Esophagus mucosa (tissue), 1 donor: ENCODE measurements at places on chromosomes 11 and 22. TPM values are rescaled to one million over a fixed set of nuclear protein-coding genes. Genes with fewer than 3 reads are reported as not detected.

DNA sequence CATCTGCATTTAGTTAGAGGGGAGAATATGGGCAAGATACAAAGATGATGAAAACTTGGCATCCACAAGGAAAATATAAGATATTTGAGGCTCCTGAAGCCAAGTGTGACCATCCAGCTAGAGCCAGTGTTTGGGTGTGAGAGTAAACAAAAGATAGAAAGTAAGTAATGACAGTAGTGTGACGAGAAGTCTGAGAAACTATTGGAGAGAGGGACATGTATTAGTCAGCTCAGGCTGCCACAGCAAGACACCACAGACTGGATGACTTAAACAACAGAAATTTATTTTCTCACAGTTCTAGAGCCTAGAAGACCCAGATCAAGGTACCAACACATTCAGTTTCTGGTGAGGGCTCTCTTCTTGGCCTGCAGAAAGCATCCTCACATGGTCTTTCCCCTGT, 6.4 kb upstream of the CCKBR start:
- ATAC-seq = no peak

TMPRSS13 gene
- total RNA-seq = 29.9 TPM

NOX4 gene
- total RNA-seq = 0.16 TPM

- peak; percentile 97 for ATAC-seq
Measured at GRCh38 chr22:26471522-26471921, 12.1 kb downstream of the HPS4 start.

GRCh38 chr11:70090961-70091381, 12.9 kb downstream of the ANO1 start:
- ATAC-seq = no peak

GRCh38 chr11:118735203-118735602, 55.8 kb upstream of the TREH start:
- ATAC-seq = peak; percentile 76

DNA sequence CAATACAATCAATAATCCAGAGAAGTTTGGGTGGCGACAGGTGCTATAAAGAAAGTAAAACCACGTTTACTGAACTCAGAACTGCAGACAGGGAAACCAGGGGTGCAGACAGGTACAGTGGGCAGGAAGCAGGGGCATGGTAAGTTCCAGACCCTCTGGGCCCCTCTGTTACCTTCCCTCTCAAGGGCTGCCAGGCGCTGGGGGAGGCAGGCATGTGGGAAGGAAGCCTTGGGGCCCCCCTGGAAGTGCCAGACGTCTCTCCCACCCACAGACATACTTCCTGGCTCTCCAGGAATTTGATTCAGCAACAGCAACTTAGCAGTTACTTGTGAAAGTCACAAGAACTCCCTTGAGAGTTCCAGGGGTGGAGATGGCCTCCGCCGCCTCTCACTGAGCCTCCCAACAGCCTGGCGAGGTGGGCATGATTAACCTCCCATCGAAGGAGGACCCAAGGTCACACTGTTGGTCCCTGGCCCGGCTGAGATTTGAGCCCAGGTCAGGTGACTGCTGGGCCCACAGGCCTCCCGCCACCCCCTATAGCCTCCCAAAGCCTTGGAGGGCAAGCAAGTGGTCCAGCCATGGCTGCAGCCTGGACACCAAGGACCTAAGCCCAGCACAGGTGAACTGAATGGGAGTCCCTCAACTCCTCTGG, 14.1 kb upstream of the TSKU start:
- ATAC-seq = no peak

- ATAC-seq = no peak
Measured at GRCh38 chr22:29872989-29873388, 10.0 kb upstream of the MTMR3 start.

GRCh38 chr11:44029977-44030911, 17.5 kb upstream of the ACCSL start:
- ATAC-seq = no peak

- ATAC-seq = no peak
Measured at GRCh38 chr11:64134963-64135362, 30.9 kb downstream of the MACROD1 start.

MIOX gene
- not detected for total RNA-seq

DNA sequence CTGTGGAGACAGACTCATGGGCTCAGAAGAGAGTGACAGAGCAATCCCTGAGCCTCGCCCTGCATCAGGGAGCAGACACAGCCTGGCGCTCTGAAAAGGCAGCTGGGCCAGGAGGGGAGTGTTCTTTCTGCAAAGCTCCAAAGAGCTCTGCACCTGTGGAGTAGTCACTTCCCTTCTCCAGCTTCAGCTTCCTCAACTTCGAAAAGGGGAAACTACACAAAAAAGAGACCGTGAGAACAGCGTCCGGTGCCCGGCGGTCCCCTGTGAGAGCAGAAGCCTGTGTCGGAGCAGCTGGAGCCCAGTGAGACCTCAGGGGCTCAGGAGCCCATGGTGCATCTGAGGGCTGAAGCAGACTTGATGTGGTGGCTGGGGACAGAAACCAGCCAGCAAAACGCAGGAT, 35.1 kb downstream of the TP53I11 start:
- ATAC-seq = no peak

GRCh38 chr11:118193910-118194566, 17.6 kb upstream of the SCN2B start:
- ATAC-seq = no peak

GRCh38 chr22:35158336-35158735, 92.4 kb downstream of the ISX start:
- ATAC-seq = no peak

GRCh38 chr22:44348971-44349560, 36.3 kb upstream of the SHISAL1 start:
- ATAC-seq = no peak

RPS6KA4 gene
- 36.2 TPM for total RNA-seq

DNA sequence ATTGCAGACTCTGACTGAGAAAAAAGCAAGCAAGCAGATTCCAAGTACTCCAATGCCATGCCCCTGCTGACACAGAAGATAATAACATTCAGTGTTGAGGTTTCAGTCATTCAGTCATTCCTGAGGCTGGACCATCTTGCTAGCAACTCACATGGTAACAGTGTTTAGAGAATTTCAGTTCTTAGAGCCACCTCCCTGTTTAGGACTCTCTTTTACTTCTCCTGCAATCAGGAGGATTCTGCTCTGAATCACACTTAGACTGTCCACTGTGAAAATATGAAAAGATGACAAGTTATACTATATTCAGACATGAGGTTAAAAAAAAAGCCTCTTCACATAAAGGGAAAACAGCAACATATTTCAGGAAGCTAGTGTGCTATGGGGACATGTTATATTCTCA, 183.9 kb upstream of the CTSC start:
- ATAC-seq = no peak

DNA sequence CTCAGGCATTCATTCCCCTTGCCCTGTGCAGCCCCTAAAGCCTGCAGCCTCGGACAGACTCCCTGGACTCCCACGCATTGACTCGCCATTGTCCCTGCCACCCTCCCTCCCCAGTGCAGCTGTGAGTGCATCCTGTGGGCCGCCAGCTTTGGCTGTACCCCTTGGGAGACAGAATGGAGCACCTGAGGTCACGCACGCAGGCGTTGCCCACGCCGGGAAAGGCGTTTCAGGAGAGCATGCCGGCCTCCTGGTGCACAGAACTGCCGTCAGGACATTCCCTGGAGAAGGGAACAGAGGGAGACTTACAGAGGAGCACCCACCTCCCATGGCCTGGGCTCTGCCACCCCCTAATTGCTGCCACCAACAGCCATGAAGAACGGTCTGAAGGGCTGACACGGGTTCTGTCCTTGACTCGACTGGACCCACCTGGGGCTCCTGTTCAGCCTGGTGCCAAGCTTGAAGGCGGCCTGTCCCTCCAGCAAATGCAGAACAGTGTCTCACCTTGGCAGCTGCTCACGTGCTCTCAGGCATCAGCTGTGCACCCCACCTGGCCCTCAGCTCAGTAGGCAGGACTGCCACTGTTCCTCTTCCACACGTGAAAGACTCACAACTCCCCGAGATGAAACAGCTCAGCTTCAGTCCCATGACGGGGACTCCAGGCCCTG, 503.8 kb downstream of the BRD1 start:
- no peak for ATAC-seq

DNA sequence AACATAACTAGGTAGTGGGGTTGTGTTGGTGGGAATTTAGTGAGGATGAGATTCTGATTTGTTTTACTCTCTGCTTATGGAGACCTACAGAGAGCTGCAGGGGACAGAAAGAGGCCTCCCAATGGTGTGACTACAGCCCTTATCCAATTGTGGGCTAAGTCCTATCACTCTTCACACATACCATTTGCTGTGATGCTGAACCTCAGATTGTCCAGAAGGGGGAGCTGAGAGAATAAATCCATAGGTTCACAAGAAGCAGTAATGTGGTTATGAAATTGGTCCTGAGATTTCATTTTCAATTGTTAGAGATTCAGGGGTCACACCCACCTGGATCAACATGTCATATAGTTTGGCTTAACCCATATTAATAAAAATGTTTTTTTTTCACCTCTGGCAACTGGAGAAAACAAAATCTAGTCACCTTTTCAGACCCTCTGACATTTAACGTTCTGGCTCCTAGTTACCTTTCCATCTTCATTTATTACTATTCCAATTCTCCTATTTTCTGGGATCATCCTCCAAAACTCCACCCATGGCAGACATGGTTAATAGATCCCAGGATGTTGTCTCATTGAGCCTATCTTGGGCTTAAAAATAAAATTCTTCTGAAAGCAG, 53.3 kb upstream of the PTPN5 start:
- ATAC-seq = no peak

DNA sequence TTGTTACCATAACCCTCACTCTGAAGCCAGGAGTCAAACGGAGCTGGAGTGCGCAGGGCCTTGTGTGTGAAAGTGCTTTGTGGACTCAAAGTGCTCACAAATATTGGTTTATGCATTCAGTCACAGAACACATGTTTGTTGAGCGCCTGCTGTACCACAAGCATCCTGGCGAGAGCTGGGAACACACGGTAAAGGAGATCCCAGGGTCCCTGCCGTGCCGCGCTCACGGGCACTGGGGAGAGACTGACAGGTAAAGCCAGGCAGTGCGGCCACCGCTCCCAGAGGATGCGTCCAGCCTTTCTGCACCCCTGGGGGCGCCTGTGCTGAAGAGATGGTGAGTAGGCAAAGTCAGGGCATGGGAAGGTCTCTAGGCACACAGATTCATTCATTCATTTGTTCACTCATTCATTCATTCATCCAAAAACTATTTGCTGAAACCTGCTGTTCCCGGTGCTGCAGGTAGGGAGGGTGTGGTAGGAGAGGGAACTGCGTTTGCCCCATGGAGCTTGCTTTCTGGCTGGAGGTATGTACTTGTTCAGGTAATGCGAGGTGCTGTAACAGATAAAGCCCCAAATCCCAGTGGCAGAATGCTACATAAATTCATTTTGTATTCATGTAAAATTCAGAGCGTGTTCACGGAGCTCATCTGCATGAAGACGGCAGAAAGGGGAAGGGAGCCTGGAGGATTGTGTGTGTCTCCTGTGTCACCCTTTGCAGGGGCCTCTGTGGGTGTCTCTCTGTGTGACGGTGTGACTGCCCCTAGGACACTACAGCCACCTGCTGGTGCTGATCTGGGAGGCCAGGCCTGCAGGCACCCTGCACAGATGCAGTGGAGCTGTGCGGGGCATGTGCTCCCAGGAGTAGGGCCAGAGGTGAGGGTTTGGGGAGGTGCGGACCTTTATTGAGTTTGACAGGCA, 167.0 kb upstream of the B3GAT1 start:
- no peak for ATAC-seq

DNA sequence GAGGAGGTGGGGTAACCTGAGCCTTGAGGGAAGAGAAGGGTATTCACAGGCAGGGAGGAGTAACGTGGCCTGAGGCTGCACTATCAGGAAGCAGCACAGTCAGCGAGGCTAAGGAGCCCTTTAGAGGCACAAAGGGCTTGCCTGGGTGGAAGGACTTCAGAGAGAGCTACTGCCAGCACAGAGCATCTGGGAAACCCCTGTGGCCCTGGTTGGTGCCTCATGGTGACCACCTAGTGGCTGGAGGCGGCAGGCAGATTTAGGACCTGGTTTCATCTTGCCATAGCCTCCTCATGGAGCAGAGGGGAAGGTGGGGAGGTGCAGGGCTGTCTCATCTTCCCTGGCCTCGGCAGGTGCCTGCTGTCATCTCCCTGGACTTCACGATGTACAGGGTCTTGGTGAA, 64.5 kb downstream of the MPPED1 start:
- ATAC-seq = no peak

RTN4R gene
- total RNA-seq = 3.9 TPM
